ENCODE measurements at places on chromosomes 13 and 19. TPM values are rescaled to one million over a fixed set of nuclear protein-coding genes. Genes with fewer than 3 reads are reported as not detected.

ZNF180 gene
- total RNA-seq, result 6.8 TPM

STOML3 gene
- total RNA-seq, result not detected

RUBCNL gene
- 7.0 TPM for total RNA-seq

RNF17 gene
- total RNA-seq, result not detected

CEP89 gene
- total RNA-seq, result 24.5 TPM

DENND1C gene
- total RNA-seq, result not detected

RDH8 gene
- total RNA-seq, result not detected

ZNF763 gene
- total RNA-seq, result 0.85 TPM

MAMSTR gene
- 1.5 TPM for total RNA-seq

ZNF583 gene
- total RNA-seq, result 11.8 TPM

CGB3 gene
- total RNA-seq, result not detected

LCP1 gene
- 0.61 TPM for total RNA-seq

C3 gene
- 0.97 TPM for total RNA-seq

CLDND2 gene
- not detected for total RNA-seq

METTL21C gene
- not detected for total RNA-seq

IZUMO4 gene
- total RNA-seq, result 1.7 TPM

PSG2 gene
- 0.65 TPM for total RNA-seq

CYP2A7 gene
- total RNA-seq, result not detected

KLK2 gene
- total RNA-seq, result not detected

LRG1 gene
- total RNA-seq, result not detected

TBXA2R gene
- 5.8 TPM for total RNA-seq

ATP7B gene
- 5.8 TPM for total RNA-seq

ZNF600 gene
- total RNA-seq, result 6.3 TPM

SELENOW gene
- total RNA-seq, result 158 TPM

LGALS14 gene
- not detected for total RNA-seq

ZNF43 gene
- total RNA-seq, result 6.8 TPM

CYP2F1 gene
- total RNA-seq, result not detected

RRAS gene
- 55.3 TPM for total RNA-seq

CABP5 gene
- not detected for total RNA-seq

IFNL1 gene
- not detected for total RNA-seq

GSX1 gene
- total RNA-seq, result not detected

CYP4F12 gene
- not detected for total RNA-seq

EBI3 gene
- not detected for total RNA-seq

TRAPPC2B gene
- total RNA-seq, result 10.9 TPM

All from hair follicle dermal papilla cell (primary cell).